AML-193 (cell line): ENCODE measurements at places on chromosomes 7 and 10.

DNA sequence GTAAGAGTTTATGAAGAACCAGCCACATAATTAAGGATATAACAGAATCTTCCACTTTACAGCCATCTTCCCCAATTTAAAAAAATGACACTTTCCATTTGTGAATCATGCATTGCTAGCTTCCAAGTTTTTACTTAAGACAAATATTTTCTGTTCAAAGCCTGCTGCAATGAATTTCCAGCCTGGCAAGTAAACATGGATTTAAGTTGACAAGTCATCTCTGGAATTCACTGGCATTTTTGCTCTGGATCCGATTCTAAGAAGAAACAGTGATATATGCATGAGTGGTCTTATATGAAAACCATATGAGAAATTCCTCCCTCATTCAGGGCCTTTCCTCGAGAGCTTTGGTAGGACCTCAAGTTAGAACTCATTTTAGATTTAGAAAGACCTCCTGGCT lies 116.1 kb upstream of the CDCA7L start:
- no peak for DNase-seq

DNA sequence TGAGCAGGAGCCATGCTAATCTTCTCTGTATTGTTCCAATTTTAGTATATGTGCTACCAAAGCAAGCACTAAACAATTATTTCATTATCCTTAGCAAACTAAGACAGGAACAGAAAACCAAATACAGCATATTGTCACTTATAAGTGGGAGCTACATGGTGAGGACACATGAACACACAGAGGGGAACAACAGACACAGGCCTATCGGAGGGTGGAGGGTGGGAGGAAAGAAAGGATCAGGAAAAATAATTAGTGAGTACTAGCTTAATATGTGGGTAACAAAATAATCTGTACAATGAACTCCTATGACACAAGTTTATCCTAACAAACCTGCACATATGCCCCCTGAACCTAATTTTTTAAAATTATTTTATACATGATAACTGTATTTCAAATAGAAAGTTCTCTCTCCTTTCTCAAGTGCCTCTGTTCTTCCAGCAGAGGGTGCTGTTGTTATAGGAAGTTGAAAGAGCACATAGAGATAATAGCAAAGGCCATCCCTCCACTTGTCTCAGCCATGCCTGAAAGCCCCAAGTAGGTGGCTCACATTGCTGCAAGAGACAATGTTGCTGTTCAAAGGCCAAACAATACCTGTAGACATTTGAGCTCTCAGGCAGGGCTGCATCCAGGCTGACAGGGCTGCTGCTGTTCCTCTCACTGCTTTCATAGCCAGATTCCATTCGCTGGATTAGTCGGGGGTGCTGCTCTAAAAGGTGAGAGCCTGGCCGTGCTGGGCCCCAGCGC lies 33.4 kb upstream of the PPP3CB start:
- peak; percentile 74 for DNase-seq

GRCh38 chr10:100987685-100988049 lies 324 bp downstream of the TWNK start:
- DNase-seq, result no peak

GRCh38 chr7:81949306-81949705 lies 179.5 kb upstream of the HGF start:
- DNase-seq, result no peak

DNA sequence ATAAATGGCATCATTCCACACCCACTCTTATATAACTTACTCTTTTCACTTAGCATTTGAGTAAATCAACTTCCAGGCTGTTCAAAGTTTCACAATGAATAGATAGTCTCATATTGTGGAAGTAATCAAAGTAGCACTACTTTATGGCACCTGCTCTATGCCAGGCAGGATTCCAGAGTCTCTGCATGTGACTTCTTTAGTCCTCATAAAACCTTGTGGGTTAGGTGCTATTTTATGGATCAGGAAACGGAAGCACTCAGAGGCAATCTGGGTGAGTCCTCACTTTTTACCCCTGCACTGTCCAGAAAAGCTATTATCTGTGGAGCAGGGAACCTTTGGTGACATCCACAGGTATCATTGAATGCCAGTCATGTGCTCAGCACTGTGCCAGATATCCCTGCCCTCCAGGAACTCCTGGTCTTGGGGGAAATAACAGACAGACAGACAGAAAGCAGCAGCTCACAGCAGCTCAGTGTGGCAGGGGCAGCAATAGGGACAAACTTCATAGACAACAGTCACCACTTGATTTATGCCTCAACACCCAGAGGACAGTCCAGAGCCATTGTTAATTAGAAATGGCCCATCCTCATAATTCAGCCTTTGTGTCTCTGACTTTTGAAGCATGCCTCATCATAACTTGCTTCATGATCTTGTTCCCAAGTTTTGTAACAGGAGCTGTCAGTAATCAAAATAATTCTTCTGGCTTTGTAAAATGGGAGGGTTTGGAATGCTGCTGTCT lies 160.6 kb downstream of the SEC23IP start:
- DNase-seq, result no peak

DNA sequence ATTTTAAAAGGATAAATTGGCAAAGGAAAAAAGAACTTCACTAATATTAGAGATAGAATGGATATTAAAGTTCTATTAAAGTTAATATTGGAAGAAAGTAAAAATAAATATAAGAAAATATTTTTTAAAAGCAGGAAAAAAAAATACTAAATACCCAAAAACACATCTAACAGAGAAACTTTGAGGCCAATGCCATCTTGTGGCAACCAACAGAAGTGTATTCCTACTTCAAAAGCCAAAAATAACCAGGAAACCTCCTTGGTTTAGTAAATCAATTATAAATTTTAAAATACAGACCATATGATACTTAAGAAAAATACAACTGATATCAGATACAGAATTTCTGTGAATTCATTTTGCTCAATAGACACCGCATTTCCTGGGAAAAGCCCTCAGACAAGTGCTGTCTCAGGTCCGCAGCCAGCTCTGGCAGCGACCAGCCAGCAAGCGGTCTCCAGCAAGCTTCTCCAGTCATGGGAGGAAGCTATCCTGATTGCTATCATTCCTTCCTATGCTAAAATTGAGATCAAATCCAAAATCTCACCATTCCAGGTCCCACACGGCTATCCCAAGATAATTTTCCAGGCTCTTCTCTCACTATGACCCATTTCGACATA lies 65.3 kb downstream of the LMBR1 start:
- DNase-seq, result peak; percentile 32
